RPMI7951 (cell line): ENCODE measurements at places on chromosomes 2 and 18. TPM values are rescaled to one million over a fixed set of nuclear protein-coding genes. Genes with fewer than 3 reads are reported as not detected.

GRCh38 chr2:129872446-129872845, 107.0 kb upstream of the RAB6C start:
- no peak for DNase-seq

DNA sequence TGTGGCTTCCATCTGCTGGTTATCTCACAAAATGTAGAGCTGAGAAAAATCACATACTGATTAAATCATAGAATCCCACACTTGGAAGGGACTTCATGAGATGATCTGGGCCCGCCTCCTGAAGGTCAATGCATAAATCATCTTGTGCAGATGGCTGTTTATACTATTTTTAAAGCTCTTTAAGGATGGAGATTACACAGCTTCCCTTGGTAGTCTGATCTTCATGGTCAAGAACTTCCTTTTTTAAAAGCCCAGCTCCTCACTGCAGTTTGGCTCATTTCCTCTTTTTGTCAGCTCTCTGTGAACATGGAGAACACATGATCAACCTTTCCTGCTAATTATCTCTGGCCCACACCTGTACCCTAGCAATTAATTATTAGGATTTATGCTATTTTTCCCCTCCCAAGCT, 25.9 kb downstream of the GCG start:
- DNase-seq: no peak

DNA sequence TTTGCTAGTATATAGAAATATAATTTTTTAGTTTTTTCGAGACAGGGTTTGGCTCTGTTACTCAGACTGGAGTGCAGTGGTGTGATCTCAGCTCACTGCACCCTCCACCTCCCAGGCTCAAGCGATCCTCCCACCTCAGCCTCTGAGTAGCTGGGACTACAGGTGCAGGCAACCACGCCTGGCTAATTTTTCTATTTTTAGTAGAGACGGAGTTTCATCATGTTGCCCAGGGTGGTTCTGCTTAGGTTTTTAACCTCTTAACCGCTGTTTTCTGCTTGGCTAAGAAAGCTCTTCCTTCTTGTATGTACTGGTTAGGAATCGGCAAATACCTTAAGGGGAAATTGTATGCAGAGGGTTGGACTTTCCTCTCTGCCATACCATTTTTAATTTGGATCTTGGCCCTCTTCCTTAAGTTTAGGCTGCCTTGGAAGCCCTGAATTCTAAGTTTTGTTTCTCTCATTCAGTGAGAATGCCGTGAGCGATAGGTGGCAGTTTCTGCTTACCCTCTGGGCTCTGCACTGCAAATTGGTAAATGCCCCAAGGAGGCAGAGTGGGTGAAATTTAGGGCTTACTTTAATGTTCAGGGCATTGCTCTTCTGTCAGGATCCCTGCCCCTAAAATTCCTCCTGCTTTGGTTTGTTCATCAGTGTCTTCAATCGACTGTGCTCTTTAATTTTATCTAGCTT, 32.3 kb downstream of the EML6 start:
- DNase-seq: no peak

DNA sequence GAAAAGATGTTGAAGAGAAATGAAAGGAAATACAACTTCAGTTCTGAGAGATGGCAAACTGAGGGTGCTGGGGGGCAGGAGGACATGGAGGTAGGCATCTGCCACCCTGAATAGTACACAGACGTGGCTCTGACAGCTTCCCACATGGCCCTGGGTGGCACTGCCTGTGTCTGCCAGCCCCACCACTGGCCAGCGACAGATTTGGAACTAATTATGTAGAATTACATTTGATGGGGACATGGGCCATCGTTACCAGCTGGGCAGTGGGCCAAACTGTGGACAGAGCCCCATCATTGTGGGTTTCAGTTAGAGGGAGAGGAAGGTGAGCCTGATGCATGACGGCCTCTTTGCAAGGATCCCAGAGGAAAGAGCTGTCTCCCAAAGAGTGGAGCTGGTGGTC, 216.0 kb upstream of the HAAO start:
- DNase-seq: no peak

The KANSL1L gene
- total RNA-seq: 19.2 and 25.3 TPM in 2 replicates

- DNase-seq: no peak
Observed at GRCh38 chr2:129796801-129797488, 182.5 kb upstream of the RAB6C start.

- no peak for DNase-seq
Observed at GRCh38 chr18:49529596-49529995, 32.3 kb upstream of the LIPG start.

- DNase-seq: no peak
Observed at GRCh38 chr2:32752952-32753351, 125.1 kb downstream of the TTC27 start.

DNA sequence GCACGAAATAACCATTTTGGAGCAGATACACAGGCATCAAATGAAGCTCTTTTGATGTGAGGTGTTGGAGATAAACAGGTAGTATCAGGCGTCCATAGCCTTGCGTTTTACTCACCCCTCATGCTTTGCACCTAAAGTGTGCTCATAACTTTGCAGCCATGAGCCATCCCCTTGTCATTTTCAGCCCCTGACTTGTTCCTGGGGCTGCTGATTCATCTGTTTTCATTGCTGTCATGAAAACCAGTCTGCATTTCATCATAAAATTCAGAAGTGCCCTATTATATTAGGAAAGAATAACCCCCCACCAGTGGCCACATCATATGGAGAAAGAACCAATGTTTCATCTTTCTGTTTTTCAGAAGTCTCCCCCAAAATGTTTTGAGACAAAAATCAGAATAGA, 329.7 kb upstream of the NRP2 start:
- DNase-seq: no peak

The DHRS9 gene
- not detected in 2 replicates for total RNA-seq

GRCh38 chr2:150690261-150690660, 202.8 kb upstream of the RND3 start:
- no peak for DNase-seq

The FBXO15 gene
- 0.96 and 2.3 TPM in 2 replicates for total RNA-seq

DNA sequence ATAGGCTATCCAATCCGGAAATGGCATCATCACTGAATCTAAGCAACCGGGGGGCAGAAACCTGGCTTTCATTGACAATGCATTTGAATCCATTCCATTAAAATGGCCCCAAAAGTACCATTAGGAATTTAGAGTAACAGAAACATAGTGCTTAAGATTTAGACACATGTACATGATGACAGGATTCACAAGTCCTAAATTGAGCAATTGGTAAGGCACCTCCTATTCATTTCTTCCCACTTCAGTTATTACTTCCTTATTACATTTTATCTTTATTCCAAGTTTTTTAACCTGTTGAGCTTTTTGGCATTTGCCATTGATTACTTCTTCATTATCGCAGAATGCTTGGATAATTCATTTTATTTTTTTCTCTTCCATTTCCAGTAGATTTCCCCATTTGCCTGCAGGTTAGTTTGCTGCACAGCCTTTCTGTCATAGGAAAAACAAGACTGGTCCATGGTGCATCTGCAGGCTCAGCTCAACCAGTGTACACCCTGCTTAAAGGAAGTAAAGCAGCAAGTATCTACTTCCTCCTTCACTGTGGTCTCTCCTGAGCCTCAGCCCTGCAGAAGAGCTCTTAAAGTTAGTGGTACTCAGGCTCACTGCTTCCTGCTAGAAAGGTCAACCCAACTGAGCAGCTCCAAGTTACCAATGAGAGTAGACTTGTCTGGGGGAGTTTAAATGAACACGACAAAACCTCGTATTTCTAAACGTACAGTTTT, 89.2 kb downstream of the DOCK10 start:
- no peak for DNase-seq

DNA sequence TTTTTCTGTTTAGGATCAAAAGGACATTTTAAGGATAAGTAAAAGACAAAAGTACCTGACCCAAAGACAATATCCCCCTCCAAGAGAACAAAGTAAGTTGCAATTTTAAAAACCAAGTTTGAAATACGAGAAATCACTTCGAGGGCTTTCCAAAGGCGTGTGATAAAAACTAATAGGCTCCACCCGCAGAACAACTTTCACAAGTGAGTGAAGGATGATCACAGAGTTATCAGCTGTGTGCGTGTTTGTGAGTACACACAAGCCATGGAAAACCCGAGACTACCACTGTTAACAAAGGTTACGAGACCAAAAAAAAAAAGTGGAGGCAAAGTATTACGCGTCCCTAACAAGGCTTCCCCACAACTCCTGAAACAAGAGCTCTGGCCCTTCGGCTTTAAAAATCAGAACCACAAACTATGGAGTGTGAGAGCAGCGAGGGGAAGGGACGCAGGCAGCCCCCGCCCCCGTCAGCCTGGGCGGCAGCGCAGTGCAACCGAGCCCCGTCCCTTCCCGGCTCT, 719 bp downstream of the SMAD2 start:
- DNase-seq: peak; percentile 58

DNA sequence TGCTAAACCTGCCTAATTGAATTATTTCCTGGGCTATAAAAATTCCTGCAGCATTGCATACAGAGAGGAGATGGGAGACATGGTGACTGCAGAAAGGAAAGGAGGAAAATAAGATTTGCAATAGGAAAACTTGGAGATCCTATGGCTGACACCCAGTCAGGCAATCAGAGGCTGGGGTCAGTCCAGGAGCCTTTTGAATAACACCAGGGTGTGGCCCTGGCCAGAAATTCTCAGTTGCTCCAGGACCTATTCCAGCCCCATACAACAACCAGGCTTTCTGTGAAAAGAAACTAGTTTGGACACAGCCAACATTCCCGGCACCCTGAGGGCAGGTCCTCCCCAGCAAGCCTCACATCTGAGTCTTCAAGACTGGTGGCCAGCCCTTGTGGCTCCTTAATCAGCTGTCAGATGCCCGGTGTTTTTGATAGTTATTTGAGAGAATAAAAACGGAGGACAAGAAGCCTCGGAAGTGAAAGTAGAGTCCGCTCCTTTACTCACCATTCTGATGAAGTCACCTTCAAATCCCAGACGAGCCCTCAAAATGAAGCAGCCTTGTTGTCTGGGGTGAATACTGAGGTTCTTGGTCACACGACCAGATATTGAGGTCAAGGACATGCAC, 31.1 kb upstream of the GMCL1 start:
- DNase-seq: peak; percentile 79

GRCh38 chr2:149653831-149654445, 66.4 kb upstream of the MMADHC start:
- DNase-seq: no peak
